ENCODE measurements at places on chromosomes 4 and X.

DNA sequence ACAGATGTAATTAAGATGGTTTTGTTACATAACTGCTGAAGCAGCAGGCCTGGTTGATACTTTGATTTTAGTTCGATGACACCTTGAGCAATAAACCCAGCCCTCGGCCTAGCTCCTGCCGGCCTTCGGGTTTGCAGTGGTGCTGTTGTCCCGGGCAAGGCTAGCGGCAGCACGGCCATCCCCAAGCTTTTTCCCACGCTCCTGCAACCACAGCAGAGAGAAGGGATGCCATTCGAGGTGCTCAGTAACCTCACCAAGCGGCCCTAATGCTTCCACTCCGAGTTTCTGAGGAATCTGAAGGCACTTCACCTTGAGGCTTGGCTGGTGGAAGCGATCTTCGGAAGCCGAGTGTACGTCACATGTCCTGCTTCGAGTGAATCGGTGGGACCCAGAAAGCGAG lies 182.1 kb downstream of the NAF1 start:
- no peak for DNase-seq

DNA sequence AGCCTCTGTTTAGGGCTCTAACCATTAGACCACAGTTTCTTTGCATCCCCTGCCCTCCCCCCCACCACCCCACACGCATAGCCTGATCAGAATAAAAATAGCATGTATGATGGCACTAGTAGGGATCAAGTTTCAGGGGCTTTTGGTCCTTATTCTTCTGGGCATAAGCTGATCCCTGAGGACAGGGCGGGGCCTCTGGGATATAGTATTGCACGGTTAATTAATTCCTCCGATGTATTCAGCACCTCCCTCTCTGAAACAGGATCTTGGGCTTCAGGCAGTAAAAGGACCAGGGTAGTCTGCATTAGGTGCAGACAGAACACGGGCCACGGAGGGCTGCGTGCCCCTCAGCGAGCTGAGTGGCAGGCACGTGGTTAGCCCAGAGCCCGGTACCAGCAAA lies 57.1 kb downstream of the ELF4 start:
- DNase-seq: no peak

GRCh38 chrX:120244735-120245498 lies 5.7 kb upstream of the ZBTB33 start:
- DNase-seq: peak; percentile 79

- peak; percentile 25 for DNase-seq
Measured at GRCh38 chr4:97349468-97350186, 793.6 kb downstream of the STPG2 start.

DNA sequence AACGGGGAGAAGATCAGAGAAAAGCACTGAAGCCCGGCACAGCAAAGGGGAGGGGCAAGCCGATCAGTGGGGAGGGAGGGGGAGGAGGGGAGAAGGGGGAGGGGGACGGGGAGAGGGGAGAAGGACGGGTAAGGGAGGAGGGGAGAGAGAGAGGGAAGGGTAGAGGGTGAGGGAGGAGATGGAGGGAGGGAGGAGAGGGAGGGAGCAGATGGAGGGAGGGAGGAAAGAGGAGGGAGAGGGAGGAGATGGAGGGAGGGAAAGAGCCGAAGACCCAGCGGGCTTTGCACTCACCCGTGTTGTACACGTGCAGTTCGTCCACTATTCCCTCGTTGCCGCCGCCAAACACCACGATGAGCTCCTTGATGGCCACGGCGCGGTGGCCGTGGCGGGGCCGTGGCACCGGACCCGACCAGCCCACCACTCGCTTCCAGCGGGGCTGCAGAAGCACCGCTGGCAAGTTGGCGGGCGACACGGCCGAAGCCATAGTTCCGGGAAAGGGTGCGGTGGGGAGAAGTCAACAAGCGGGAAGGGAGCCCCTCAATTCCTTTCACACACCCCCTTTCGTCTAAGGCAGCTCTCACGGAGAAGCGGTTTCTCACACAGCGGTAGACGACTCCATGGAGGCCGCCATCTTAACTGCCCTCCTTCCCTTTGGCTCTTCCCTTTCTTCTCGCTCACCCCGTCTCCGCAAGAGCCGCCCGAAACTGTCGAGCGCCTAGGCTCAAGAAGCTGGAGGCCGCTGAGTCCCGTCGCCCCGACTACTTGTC lies 1.1 kb downstream of the HCFC1 start:
- peak; percentile 62 for DNase-seq

DNA sequence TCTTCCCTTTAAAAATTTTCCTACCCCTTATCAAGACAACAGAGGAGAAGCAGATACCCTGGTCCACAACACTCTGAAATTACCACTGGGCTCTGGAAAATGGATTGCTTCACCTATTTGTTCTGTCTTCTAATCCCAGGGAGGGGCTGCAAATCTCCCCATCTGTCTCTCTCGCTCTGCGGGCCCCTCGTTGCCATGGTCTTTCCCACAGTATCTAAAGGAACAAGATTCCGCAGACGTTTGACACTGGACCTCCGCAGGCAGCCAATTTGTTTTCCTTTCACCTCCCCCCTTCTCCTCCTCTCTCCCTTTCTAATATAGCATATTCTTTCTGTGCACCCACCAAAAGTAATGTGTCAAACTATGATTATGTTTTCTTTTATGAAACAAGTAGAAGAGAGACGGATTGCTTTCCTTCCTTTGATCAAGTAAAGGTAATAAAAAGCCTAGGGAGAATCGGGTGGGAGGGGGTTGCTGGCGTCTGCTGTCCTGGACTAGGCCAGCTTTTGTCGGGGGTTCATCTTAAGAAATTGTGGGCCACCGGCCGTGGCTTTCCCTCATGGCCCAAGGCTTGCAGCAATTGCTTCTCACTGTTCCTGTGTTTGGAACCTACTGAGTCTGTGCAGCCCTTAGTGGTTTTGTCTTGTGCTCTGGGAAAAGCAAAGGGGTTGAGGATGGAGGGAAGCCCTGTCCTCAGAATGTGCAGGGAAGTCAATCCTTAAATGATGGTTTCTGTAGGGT lies 81.0 kb downstream of the MGST2 start:
- DNase-seq: peak; percentile 50

GRCh38 chrX:150205011-150205410 lies 158.1 kb upstream of the MAMLD1 start:
- no peak for DNase-seq

GRCh38 chrX:116031331-116031730 lies 139.2 kb upstream of the AGTR2 start:
- DNase-seq: no peak

- DNase-seq: no peak
Measured at GRCh38 chr4:113368056-113368455, 318.6 kb downstream of the ANK2 start.

DNA sequence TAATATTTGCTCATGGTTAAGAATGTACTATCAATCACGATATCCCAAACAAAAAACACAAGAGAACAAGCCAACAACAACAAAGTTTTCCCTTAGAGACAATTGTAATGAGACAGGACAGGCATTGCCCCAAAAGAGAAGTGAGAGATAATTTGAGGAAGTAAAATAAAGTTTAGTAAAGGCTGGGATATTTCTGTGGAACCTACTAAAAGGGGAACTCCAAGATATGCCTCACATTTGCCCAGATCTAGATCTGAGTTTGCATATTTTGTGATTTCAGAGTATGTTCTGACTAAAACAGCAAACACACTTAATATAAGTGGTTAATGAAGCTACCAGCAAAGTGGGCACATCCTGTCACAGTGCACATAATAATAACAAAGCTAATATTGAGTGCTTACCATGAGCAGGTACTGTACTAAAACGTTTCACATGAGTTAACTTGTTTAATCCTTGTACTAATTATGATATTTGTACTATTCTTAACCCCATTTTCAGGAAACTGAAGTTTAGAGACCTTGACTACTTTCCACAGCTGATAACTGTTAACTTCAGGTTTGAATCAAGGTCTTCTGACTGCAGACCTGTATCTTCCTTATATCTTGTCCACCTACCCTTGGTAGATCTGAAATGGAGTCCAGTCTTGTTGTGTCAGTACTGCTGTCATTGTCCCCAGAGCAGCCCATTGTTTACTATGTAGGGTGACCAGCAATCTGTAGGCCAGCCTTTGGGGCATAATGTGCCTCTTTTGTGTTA lies 26.0 kb upstream of the BMP2K start:
- no peak for DNase-seq

All from SK-N-DZ (cell line).